MCF 10A (cell line): ENCODE measurements at places on chromosomes 4 and X.

DNA sequence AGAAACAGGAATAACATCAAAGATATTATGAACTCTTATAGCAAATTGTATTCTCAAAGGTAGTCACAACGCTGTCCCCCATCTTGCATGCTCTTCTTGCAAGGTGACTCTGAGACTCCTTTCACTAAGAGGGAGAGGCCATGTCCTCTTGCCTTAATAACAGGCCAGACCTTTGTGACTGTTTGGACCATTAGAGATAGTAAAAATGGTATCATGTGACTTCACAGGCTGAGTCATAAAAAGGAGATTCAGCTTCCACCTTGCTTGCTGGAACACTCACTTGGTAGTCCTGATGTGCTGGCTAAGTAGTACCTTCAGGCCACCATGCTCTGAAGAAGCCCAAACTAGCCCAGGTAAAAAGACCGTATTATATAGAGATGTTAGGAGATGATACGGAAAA lies 143.8 kb downstream of the FBXW7 start:
- no peak for DNase-seq

DNA sequence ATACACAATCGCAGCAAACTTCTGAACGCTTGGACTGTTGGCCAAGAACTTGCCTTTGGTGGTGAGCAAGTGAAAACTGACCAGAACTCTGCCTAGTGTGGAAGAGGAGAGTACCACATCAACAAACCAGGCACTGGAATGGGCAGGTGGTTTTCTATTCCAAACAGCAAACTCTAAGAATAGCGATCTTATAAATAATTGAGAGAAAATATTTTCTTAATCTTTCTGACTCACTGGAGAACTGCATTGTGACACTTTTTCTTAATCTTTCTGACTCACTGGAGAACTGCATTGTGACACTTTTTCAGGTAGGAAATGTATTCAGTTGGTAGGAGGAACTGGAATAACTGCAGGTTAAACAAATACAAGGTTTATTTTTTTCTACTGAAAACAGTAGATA lies 57.0 kb upstream of the SORBS2 start:
- DNase-seq: peak; percentile 17

- peak; percentile 66 for DNase-seq
These were observed 14.0 kb upstream of the KIAA0232 start for GRCh38 chr4:6768539-6768905.

GRCh38 chrX:48831909-48832291 lies 3.5 kb downstream of the PCSK1N start:
- DNase-seq: no peak

GRCh38 chr4:3707423-3708102 lies 58.6 kb upstream of the ADRA2C start:
- DNase-seq: no peak

DNA sequence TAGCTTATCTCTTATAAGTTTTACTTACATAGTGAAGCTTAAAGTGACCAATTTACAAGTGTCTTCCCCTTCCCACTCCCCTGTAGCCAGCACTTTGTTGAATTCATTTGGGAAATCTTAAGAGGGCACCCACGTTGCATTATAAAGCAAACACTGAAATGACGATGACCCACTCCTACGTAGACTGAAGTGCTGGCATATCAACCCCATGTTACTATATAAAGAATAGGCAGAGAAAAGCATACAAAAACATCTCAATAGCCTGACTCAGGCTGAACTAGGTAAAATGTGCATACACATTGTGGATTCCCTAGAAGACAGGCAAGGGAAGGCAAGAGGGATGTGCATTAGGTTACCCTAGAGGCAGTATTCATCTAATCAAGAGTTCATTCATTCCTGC lies 313.4 kb downstream of the TENM3 start:
- no peak for DNase-seq

- DNase-seq: no peak
These were observed 115.2 kb downstream of the NAA11 start for GRCh38 chr4:79210636-79211049.

DNA sequence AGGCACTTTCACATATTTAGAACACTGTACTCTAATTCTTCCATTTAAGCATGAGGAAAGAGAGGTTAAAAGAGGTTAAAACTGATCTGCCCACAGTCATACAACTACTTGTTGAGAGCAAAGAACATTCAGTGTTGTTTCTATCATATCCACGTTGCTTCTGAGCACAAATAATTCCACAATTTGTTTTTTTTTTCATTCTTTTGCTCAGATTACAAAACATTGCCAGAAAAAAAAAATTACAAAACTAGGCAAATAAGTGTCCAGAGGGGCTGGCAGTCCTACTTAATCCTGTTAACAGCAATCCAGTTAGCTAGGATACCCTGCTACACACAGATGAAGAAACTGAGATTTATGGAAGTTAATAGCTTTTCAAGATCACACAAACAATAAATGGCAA lies 6.3 kb upstream of the USP53 start:
- DNase-seq: no peak

GRCh38 chr4:70654605-70655011 lies 11.7 kb downstream of the JCHAIN start:
- DNase-seq: no peak

DNA sequence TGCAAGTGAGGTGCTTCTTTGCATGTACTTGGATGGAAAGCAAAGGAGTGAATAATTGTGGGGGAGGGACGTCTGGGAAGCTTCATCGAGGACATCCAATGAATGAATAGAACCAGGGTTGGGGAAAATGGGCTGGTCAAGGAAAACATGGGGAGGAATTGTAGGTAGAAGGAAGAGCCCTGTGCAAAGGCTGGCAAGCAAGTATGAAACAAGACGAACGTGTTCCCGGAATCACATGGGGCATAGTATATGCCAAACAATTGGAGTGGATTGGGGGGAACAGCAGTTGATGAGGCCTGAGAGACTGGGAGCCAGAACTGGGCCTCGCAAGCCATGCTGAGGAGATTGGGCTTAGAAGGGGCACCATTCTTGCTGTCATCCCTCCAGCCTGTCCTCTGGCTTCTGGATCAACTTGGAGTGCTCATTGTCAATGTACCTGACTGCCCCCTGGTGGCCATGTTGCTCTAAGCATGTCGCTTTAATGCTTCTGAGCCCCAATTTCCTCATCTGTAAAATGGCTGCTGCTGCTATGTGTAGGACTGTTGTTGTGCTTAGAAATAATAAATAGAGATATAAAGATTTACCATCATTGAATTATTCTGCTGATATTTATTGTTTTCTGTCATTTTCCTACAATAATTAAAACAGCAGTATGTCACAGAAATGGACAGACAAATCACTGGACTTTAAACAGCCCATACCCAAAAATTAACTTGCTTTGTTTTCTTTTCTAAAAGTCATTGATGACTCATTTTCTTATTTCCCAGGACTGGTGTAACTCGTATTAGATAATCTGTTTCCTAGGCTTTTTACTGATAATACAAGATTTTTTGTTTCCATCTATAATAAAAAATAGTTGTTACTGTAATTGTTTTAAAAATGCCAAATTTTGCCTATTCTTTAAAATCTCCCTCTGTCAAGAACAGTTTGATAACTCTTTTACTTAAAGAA lies 66.4 kb downstream of the JADE3 start:
- peak; percentile 86 for DNase-seq

DNA sequence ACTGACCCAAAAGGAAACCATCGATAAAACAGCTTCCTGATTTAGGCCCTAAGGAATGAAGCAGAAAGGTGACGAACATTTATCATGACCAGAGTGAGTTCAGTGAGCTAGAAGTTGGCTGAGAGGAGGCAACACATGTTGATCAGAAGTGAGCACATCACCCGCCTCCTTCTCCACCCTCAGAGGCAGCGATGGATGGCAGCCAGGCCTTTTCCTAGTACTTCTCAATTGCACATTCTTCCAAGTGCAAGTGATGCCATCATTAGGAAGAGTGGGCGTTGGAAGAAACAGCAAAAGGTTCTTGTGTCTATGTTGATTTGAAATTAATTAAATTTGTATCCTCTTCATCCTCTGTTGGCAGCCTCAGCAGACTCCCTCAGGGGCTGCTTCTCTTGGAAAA lies 51.7 kb downstream of the TMEM154 start:
- DNase-seq: no peak

DNA sequence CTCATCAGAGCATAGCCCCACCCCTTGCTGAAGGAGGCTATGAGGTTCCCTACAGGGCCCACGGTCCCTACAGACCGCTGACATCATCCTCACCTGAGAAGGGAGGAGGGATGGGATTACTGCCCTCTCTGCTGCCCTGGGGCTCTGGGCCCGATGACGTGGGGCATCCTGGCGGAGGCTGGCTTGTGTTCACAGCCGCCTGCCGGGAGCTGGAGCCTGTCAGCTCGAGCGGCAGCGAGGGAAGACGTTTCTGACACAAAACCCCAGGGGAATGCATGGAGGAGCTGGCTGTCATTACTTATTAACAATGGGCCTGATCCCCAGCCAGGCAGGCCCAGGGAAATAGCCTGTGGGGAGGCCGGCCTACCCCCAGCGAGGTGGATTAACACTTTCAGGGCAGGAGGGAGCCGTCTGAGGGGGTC lies 106.6 kb upstream of the ATP6AP2 start:
- DNase-seq: no peak

DNA sequence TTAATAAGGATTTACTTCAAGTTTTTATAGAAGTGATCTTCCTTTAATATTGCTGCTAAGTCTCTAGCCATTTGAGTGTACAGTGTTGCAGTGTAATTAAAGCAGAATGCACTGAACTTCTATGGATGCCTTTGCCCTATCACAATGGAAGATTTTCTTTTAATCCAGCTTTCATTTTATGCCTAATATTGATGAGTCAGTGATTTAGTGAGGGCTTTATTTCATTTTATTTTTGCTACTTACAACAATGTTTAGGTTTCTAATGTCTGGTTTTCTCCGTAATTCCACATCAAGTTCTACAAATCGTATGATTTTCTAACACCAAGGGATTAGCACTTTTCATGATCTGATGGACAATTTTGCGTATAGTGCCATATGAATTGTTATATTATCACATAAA lies 504.1 kb downstream of the PCDH11X start:
- DNase-seq: no peak

DNA sequence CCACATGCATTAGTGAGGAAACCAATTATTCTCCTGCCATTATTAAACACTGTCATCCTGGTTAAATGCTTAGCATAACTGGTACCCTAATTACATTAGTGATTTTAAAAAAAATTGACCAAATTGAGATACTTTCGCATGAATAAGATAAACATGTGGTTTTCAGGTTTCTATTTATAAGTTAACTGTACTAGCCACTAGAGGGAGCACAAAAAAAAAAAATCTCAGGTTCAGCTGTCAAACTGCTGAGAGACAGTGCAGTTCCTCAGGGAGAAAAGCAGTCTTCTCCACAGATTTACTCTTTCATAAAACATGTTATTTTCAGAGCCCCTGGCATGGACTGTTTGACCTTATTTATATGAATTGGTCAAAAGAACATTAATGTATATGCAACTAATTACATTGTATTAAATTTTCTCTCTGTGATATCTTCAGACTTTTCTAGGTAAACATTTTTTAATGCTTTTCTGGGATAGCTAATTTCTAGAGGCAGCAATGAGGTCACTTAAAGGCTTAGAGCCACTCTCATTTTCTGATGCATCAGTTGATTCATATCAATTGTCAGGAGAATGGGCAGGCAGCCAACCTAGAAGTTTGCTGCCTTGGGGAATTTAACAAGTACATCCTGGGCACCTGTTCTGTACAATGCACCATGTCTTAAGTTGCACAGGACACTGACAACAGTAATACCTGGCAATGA lies 167.5 kb downstream of the CDS1 start:
- peak; percentile 51 for DNase-seq

DNA sequence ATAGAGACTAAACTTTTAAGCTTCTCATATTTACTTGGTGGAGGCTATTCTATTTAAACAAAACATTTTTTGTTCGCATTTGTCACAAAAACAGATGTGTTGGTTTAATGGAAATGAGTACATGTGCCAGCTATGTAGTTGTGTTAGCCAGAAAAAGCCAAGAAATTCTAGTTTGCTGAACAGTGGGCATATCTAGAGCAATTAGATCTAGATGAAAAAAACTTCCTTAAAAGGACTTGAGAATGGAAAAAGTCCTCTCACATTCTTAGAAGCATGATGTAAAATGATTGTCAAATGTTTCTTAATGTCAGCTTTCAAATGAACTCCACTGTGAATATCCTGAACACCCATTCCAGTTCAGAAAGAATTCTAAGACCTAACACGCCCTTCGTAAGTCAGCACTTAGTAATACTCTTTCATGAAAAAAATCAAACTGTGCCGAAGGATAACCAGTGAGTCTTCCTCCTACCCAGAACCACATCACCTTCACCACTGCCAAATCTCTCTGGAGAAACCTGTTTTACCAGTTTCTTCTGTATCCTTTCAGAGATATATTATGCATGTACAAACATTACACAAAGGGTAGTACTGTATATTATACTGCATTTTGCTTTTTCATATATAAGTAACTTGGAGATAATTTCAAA lies 28.2 kb downstream of the PHKA1 start:
- peak; percentile 8 for DNase-seq

DNA sequence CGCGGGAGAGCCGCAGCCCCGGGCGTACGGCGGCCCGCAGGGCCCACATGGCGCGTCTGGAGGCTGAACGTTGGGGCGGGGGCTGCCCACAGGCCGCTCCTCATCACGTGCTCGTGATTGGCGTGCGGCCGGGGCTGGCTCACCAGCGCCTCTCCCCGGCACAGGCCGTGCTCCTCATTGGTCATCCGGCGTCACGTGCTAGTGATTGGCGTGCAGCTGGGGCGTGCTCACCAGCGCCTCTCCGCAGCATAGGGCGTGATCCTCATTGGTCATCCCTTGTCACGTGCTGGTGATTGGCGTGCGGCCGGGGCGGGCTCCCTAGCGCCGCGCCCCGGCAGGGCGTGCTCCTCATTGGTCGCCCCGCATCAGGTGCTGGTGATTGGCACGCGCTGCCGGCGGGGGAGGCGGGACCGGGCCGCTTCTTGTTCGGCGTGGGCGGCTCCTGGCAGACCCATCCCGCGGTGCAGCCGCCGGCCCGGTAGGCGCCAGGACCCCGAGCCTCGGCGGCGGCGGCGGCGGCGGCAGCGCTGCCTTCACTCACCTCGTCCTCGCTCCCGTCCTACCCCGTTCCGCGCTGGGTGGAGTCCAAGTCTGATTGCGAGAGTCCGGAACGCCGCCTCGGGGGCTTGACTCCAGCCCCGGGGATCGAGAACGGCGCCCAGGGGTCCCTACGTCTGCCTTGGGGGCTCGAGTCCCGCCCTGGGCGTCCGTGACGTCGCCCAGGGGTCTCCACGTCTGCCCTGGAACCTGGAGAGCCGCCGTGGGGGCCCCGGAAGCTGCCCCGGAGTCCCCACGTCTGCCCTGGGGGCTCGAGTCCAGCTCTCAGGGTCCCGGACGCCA lies at the start of gene GTPBP6:
GTPBP6 (minus strand) TSS at position 58 of the 840 bp plus-strand sequence; CDS start at position 49, 9 bp downstream.
- peak; percentile 99 for DNase-seq

DNA sequence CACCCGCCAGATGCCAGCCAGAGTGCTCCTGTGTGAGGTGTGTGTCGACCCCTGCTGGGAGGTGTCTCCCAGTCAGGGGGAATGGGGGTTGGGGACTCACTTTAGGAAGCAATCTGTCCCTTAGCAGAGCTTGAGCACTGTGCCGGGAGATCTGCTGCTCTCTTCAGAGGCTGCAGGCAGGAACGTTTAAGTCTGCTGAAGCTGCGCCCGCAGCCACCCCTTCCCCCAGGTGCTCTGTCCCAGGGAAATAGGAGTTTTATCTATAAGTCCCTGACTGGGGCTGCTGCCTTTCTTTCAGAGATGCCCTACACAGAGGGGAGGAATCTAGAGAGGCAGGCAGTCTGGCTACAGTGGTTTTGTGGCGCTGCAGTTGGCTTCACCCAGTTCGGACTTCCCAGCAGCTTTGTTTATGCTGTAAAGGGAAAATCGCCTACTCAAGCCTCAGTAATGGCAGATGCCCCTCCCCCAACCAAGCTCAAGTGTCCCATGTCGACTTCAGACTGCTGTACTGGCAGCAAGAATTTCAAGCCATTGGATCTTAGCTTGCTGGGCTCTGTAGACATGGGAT lies 80.8 kb downstream of the CCSER1 start:
- no peak for DNase-seq
